ENCODE measurements at places on chromosomes 16 and 17.

- no peak for DNase-seq
These were observed 14.4 kb downstream of the EPOP start for GRCh38 chr17:38660097-38661025.

DNA sequence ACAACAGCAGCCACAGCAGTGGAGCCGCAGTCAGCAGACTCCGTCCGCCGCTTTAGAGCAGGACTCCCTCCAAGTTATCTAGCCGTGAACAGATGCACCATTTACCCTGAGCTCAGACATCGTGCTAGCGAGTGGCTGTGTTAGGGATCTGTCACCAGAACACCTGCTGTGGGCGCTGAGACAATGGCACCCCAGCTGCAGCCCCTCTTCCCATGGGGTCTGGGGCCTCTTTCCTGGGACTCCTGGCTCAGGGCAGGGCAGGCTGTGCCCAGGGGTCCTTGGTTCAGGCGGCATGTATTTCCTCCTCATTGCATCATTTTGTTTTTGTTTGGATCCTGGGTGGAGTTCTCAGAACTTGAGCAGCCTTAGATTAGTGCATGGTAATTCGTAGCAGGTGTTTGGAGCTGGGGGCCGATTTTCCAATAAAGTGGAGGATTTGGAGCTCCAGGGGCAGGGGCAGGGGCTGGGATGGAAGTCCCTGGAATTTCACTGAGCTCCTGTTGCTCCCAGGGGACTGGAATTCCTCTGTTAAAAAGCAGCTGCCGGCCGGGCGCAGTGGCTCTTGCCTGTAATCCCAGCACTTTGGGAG is 23.4 kb downstream of the NMRAL1 start:
- DNase-seq, result no peak

DNA sequence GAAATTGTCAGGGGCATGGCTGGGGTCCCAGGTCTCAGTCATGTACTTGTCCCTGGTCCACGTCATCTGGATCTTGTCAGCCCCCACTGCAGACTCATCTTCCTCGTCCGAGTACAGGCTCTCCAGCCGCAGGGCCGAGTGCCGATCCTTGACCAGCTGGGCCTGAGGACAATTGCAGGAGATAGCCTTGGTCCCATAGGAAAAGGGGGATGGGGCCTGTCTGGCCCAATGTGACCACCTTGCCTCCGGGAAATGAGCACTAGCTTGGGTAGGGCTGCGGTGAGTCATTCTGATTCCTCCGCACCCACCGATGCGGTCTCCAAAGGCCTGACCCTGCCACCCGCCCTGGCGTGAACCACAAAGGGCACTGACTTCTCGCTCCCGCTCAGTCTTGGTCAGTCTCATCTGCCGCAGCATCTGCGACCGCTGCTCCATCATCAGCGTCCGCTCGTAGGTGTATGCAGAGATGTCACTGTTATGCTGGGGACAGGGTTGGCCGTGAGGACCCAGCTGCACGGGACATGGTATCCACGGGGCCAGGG is 1.5 kb upstream of the LCAT start:
- no peak for DNase-seq

- DNase-seq, result no peak
These were observed 37.8 kb upstream of the C16orf78 start for GRCh38 chr16:49335828-49336227.

GRCh38 chr17:2094891-2095535 is 40.1 kb downstream of the HIC1 start:
- no peak for DNase-seq

DNA sequence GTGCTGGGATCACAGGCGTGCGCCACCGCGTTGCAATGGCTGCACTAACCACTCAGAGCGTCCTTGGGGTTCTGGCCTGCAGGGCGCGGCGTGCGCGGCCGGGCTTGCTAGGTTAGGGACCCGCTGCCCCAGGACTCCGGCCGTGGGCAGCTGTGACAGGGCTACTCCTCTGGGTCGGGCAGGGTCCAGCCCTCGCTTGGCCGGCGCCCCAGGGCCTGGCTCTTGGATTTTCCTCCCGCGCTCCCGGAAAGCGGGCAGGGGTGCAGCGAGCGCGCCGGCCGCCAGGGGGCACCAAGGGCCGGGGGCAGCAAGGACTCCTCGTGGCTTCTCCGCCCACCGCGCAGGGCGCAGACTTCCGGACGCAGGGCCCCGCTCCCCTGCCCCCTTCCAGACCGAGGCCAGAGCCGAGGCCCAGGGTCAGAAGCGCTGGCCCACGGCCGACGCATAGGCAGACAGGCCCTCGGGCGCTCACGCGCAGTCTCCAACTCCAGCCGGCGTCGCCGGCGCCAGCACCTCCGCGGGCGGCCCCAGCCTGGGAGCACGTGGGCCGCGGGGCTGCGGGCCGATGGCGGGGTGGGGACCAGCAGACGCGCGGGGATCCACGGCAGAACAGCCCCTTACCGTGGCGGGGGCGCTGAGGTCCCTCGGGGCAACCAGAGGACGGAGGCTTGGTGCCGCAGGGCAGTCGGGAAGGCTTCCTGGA is 355 bp downstream of the TLE7 start:
- no peak for DNase-seq

GRCh38 chr16:86134802-86135461 is 236.0 kb downstream of the IRF8 start:
- no peak for DNase-seq

GRCh38 chr17:76726231-76726775 is at the start of gene JMJD6:
JMJD6 (minus strand) TSS chr17:76726606; CDS start chr17:76726475, 131 bp downstream.
- peak; percentile 86 for DNase-seq

GRCh38 chr17:75881678-75882454 is 3.5 kb upstream of the TRIM47 start:
- DNase-seq, result no peak

DNA sequence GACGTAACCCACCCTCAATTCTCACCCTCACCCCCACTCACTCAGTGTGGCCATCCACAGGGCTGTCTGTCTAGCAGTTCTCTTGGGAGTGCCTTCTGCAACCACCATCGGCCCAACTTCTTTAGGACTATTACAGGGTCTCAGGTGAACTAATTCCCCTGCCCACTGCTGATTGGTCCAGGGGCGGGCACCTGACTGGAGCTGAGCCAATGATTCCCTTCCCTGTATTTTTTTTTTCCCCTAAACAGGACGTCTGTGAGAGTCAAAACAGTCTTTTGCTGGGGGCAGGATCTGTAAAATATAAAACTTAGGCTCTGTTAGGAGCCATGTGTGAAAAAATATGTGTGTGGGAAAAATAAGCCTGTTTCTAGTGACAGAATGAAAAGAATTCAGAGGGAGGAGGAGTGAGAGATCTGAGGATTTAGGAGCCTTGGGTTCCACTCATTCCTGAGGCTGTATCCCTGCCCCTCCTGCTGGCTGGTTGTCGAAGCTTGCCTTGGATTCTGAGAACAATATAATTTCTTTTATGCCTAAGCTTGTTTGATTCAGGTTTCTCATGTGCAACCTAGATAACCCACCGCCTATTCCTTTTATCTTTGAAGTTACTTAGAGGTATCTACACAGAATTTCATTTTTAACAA is 115.0 kb downstream of the SPACA3 start:
- no peak for DNase-seq

DNA sequence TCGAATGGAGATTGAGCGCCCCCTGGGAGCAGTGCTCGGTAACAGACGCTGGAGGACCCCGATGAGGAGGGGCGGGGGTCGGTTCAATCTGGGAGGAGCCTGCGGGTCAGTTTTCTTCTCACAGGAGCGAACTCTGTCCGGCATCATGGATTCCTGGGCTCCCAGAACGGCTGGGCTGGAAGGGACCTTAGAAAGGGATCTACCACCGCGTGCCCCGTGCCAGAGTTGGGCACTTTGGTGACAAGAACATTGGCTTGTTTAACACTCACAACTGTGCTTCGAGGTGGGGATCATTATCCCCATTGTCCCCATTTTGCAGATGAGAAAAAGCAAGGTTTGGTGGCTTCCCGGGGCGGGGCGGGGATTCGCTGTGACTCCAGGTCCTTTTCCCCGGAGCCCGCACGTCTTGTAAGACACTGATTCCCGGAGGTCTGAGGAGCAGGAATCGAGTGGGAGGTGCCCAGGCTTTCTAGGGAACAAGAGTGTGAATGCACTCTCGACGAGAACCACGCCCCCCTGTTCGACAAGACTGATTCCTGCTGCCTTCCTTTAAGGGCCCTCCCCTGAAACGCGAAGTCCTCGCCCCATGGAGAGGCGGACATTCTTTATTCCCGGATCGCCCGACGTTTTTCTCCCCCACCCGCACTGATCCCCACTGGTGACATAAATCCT is 1.5 kb upstream of the FBXL19 start:
- peak; percentile 52 for DNase-seq

DNA sequence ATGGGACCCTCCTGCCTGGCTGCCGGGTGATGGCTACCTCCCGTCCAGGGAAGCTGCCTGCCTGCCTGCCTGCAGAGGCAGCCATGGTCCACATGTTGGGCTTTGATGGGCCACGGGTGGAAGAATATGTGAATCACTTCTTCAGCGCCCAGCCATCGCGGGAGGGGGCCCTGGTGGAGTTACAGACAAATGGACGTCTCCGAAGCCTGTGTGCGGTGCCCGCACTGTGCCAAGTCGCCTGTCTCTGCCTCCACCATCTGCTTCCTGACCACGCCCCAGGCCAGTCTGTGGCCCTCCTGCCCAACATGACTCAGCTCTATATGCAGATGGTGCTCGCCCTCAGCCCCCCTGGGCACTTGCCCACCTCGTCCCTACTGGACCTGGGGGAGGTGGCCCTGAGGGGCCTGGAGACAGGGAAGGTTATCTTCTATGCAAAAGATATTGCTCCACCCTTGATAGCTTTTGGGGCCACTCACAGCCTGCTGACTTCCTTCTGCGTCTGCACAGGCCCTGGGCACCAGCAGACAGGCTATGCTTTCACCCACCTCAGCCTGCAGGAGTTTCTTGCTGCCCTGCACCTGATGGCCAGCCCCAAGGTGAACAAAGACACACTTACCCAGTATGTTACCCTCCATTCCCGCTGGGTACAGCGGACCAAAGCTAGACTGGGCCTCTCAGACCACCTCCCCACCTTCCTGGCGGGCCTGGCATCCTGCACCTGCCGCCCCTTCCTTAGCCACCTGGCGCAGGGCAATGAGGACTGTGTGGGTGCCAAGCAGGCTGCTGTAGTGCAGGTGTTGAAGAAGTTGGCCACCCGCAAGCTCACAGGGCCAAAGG is 36.8 kb downstream of the NLRC5 start:
- no peak for DNase-seq

All from GM12878 (cell line).